ENCODE measurements at places on chromosomes 11 and 22.

- no peak for DNase-seq
These were observed 110.2 kb upstream of the NAV2 start for GRCh38 chr11:19602406-19602805.

DNA sequence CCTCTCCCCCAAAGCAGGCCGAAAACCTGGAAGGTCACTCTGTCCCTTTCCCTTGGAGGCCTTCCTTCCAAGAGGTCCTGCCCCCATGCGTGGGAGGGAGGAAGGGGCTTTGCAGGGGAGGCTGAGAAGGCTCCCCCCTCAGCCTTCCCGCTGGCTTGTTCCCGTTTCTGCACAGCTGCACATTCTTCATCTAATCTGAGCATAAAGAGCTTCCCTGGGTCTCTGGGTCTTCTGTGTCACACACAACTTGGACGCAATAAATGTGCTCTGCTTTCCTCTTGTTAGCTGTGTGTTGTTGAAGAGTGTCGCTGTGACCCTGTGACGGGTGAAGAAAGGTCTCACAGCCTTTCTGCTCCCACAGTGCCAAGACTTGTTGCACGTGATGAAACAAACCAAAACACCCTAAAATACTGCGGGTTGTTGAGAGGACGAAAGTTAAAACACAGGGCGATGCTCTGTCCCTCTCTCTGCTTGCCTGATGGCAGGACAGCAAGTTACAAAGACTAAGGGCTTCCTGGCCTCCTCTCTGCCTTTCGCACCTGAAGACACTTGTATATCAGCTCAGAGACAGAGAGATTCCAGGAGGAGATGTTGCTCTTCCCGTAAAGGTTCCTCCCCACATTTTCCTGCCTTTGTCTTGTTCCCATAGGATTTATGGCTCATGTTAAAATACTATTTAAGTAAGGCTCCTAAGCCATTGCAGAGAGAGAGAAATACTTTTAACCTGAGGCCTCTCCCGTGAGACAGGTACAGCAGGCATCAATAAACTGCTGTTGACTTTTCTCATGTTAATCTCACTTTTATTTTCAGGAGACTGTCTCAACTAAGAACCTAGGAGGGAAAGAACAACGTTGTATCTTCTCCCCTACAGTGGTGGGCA is 15.4 kb upstream of the IFITM3 start:
- peak; percentile 50 for DNase-seq

DNA sequence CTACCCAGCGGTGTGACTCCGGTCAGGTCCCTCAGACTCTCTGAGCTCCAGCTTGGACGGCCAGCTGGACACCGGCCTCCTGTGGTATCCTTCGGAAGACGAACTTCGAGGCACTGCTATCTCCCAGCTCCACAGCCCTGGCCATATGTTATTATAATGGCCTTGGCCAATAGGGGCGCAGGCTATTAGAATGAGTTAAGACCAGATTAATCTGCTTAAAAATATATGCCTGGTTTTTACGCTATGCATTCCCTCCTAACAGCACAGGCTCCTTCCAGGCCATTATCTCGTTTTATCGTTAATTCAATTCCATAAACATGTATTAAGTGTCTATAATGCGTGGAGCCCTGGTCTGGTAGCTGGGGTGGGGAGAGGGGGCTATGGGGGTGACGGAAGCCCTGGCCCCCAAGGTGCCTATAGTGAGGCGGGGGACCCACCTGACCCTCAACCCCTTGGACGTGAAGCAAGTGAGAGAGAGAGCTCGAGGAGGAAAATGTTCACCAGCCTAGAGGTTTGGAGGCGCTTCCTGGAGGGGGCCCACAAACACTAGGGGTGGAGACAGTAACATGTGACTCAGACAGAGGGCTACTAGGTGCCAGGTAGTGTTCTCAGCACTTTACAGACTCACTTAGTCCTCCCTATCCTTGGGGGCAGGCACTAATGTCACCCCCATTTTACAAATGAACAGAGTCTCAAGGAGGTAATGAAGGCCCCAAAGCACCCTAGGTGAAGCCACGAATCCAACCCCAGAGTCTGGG is 37.5 kb upstream of the TCF20 start:
- no peak for DNase-seq

DNA sequence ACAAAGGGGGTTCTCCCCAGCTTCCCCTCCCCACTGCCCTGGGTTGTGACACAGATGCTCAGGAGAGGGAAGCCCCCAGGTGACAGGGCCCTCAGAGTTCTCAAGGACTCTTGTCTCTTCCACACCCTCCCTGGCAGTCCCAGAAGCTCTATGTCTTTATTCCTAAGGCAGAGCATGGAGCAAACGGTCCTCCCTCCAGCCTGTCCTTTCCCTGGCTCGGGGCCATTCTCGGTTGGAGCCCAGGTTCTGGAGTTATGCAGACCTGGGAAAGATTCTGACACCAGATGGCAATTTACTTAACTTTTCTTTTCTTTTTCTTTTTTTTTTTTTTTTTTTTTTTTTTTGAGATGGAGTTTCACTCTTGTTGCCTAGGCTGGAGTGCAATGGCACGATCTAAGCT is 186.6 kb downstream of the CEP164 start:
- no peak for DNase-seq

GRCh38 chr11:28146123-28146751 is 38.0 kb downstream of the METTL15 start:
- DNase-seq: no peak

DNA sequence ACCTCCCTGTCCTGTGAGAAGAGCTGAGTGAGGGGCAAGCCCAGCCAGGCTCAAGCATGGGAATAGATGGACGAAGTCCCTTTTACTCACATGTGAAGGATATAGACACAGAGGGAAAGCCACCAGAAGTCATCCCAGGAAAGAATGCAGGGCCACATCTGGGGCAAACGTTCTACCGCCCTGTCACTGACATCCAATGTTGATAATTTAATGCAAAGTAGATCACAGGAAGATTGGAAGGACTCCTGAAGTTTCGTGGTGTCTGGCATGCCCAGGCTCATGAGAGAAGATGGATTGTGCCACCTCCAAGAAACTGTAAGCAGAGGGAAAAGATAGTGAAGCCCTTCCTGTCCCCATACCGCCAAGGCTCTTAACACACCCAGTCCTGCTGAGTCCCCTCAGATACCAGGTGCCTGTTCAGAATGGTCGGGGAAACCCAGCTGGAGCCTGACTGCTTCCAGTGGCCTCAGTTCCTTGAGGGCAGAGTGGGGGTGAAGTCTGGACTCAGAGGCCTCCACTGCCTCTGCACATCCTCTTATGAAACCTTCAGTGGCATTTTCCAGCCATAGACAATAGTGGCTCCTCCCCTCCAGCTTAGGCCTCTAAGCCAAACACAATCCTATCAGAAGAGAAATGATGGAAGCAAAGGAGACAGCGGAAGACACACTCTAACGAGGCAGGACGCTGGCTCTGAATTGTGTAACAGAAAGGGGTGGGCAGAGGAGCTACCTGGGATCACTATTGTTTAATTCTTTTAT is 7.5 kb upstream of the STK33 start:
- DNase-seq: no peak

Data from Peyer's patch (tissue), 4 donors.